ENCODE measurements at places on chromosomes 2 and 18. TPM values are rescaled to one million over a fixed set of nuclear protein-coding genes. Genes with fewer than 3 reads are reported as not detected.

- no peak for DNase-seq
Observed at GRCh38 chr2:38218591-38218991, 142.6 kb upstream of the CYP1B1 start.

DNA sequence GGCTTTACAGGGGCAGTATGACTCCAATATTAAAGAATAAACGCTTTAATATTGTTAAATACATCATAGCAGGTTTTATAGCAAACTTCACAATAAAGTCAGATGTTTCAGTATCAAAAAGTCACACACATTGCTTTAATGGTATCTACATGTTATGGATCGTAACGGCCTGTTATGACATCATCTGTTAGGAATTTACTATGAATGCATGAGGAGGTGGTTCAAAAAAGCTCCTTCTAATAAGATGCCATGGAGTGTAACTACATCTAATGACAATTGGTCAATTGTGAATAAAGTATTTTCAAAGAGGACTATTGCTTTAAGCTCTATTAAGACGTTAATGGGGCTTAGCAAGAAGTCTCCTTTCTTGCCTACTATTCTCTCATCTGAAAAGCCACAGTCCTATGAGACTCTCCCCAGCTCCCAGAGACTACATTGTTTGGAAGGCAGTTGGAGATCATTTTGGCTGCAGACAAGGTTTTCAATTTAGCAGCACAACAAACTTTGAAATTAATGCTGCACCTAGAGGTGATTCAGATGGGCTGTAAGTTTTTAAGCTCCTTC is 300.7 kb upstream of the MEIS1 start:
- no peak for DNase-seq

- no peak for DNase-seq
Observed at GRCh38 chr2:152359573-152360363, 24.8 kb downstream of the FMNL2 start.

DNA sequence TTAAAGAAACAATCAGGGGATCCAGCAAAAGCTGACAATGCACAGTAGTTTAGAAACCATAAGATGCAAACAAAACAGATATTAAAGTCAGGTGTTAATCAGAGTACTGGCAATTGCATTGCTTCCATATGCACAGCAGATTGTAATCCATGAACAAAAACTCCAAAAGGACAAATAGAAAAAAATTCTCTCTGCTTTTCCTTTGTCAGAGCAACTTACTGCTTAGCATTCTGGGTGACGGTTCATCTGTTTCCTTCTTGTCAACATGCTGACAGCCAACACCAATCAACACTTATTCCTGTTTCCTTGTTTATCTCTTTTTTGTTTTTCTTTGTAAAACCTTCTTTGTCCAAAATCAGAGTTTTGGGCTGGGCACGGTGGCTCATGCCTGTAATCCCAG is 473.1 kb downstream of the XIRP2 start:
- DNase-seq, result no peak

DNA sequence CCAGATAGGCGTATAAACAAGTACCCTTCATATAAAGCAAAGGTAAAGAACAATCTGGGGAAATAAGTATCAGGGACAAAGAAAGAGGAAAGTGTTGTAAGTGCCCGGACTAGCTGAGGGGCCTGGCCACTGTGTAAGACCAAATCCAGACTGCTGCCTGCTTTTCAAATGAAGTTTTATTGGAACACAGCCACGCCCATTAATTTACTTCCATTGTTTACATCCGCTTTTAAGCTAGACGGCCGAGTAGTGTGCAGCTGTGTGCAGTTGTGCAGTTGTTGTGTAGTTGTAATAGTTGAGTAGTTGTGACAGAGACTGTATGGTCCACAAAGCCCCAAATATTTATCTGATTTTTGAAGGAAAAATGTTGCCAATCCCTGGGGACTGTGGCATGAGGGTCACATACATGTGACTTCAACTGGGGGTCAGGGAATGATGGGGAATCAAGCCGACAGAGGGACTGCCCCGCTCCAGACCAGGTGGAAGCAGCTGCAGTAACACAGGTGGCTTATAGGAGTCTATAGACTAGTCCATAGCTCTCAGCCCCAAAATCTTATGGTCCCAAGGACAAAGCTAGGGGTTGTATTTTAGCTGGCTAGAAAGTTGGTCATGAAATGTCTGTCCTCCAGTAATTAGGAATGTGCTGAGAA is 30.0 kb downstream of the FHL2 start:
- no peak for DNase-seq

DNA sequence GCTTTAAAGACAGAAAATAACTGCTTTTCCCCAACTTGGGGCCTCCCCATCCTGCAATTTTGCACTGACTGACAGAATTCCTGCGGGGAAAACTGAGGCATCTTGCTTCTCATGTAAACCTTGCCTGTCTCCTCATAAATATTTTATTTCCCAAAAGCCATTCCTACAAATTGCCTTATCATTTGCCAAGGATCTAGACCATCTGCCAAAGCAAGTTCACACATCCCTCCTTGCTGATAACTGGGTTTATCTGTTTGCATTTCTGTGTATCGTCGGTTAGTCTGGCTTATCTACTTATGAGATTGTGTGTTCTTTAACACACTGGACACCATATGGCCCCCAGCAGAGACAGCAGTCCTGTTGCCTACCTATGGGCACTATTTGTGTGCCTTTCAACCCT is 3.0 kb upstream of the CNGA3 start:
- DNase-seq, result no peak

GRCh38 chr2:186429104-186429503 is 57.0 kb upstream of the ZC3H15 start:
- DNase-seq, result no peak

Gene STEAP3
- total RNA-seq, result 15.2 TPM

Gene ANKRD30BL
- not detected for total RNA-seq

All from mesenteric fat pad (tissue), 1 donor.